ENCODE measurements at places on chromosomes 7 and 10.

DNA sequence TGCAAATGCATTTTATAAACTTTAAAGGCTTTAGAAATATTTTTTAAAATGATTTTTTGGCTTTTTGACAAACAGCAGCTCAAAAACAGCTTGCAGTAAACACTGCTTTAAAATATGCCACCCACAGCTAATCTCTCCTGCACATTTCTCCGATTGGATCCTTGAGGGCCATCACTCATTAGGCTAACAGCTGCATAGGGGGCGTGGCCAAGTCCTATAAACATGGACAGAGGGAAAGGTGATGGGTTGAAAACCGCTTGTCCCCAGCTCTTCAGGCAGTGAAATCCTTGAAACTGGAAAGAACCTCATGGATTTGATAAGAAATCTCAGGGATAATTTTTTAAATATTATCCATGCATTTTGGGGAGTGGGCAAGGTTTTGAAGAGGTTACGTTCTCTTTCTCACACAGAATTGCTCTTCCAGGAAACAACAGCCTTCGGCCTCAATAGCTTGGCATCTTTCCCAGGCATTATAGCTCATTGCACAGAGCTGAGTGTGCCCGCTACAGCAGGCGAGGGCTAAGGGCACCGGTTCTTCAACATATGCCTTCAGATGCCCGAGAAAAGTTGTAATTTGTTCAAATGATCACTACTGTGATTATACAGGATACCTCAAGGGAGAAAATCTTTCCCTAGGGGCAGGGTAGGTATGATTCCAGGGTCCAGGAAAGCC, 1.7 kb downstream of the PLEKHS1 start:
- DNase-seq = peak; percentile 81

DNA sequence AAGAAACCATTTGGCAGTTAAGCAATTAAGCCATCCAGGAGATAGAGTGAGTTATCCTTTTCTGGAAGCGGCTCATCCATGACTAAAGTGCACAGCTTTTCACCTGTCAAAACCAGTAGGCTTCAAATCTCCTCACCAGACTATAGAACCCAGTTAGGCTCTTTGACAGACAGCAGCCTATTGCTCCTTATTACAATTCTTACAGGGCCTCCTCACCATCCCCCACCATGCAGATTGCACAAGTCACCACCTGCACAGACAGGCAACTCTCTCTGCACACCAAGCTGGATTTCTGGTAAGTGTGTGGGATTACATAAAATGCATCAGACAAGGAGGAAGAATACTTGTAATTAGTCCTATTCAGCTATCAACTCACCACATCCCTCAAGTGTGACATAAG, 301.6 kb downstream of the SNX13 start:
- DNase-seq = peak; percentile 38

DNA sequence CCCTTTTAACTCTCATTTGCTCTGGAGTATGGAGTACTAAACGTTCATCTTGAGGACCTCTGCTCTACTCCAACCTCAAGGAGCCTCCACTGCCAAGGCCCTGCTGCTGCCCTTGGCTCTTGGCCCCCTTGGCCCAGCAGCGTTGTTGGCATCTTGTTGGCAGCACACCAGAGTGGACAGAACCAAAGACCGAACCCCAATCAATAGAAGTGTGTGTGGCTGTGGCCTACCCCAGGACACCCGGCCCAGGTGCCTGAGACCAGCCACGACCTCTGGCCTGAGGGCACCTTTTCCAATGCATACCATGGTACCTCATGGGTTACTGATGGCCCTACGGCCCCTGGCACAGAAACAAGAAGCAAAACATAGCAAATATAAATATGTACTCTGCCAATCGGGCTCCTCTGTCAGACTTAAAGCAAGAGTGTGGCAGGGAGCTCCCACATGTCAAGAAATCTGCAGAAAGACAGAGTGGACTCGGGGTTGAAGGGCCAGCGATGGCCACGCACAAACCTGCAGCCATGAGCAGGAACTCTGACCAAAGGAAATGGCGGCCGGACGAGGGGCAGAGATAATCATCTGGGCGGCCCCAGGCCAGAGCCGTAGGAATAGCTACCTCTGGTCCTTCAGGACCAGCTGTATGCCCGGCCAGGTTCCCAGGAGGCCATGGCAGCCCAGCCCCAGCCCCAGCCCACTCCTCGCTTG, 2.9 kb downstream of the NPC1L1 start:
- no peak for DNase-seq

DNA sequence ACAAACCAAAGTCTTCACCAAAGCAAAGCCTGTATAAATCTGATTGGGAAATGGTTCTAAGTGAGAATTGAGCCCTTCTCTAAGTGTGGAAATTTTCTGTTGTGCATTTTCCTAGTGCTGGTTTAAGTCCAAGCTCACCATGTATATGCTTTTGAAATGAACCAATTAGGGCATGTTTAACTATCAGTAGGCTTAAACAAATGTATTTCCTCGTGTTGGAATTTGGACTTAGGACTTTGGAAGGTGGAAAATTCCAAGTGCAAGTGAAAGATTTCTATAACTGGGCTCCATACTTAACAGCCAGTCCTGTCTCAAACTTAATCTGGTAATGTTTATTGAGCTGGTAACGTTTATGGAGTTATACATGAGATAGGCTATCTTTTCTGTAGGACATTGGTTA, 28.5 kb downstream of the CCNY start:
- no peak for DNase-seq

- DNase-seq = no peak
Measured at GRCh38 chr7:10696064-10696463, 277.6 kb upstream of the PHF14 start.

GRCh38 chr7:12031186-12031585, 179.9 kb upstream of the TMEM106B start:
- DNase-seq = no peak

- DNase-seq = no peak
Measured at GRCh38 chr7:87624628-87625027, 3.6 kb upstream of the RUNDC3B start.

DNA sequence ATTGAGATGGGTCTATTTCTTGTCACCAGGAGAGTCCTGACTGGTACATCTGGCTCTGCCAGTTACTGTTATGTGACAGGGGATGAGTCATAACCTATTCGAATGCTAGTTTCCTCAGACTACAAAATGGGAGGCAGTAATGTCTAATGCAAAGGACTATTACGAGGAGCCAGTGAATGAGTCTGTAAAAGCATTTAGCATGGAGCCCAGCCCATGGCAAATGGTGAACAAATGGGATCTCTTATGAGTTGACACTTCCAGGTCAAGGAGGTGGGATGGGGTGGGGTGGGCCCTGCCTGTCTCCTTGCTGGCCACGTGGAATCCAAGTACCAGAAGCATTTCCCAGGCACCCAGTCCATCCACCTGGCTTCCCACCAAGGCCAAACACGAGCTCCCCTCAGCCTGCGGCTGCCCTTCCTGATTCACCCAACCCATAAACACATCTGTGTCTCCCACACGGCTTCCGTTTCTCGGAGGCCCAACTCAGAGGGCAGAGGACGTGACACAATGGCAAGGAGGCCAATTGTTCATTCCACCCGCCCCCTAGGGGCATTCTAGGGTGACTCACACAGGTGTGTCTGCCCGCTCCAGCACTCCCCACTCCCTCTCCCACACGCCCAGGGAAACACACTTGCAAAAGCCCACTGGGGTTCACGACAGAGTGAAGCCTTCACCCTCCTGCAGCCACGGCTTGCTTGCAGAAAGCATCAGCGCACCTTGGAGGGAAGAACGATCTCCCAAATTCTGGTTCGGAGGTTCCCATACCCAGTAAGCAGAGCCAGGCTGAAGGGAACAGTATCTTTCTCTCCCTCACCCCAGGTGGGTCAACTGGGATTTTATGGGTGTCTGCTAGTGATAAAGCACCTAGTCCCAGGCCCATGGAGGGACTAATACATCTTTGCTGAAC, 109.8 kb downstream of the SH3PXD2A start:
- no peak for DNase-seq

- DNase-seq = no peak
Measured at GRCh38 chr7:131103997-131104396, 223.7 kb upstream of the MKLN1 start.

DNA sequence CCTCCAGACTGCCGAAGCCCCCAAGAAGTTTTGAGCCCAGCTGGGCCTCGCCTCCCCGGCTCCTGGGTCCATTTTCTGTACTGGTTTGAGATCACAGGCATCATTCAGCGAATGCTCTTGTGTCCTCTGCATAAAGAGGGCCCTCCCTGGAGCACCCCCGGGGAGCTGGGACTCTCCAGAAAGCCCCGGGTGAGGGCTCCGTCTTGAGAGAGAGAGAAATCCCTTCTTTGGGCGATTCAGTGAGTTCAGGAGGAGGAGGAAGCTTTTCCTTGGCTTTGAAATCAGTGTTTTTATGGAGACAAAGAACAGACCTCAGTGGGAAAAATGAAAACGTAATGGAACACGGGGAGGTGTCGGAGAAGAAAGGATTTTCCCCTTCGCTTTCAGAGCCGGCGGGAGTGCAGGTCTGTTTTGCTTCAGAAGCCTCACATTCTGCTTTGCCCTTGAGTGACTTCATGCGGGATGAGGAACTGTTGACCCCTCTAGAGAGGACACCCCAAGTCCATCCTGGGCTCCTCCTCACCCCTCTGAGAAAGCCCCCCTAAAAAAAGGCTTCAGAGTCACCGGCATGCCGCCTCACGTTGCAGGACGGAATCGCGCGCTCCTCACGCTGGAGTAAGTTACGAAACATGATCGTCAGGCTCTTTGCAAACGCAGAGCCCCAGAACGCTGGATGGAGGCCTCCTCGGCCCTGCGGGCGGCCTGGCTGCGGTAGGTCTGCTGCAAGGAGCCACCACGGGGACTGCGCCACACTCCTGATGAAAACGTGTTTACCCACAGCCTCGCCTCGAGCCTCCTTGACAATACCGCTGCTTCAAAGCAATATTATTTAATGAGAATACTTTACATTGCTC, 8.5 kb upstream of the AP5Z1 start:
- no peak for DNase-seq

- no peak for DNase-seq
Measured at GRCh38 chr10:124053971-124054370, 39.4 kb downstream of the CHST15 start.

DNA sequence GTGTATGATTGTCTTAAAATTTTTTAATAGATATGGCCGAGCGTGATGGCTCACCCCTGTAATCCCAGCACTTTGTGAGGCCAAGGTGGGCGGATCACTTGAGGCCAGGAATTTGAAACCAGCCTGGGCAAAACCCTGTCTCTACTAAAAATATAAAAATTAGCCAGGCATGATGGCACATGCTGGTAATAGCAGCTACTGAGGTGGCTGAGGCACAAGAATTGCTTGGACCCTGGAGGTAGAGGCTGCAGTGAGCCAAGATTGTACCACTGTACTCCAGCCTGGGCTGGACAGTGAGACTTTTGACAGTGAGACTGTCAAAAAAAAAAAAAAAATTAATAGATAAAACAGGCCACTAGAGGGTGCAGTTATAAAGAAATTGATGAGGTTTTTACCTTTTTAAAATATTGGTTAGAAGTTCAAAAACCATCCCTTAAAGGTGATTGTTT, 20.5 kb downstream of the NOM1 start:
- peak; percentile 46 for DNase-seq

- DNase-seq = no peak
Measured at GRCh38 chr7:133345690-133346421, 93.0 kb downstream of the EXOC4 start.

- no peak for DNase-seq
Measured at GRCh38 chr7:94584113-94584512, 71.8 kb downstream of the SGCE start.

DNA sequence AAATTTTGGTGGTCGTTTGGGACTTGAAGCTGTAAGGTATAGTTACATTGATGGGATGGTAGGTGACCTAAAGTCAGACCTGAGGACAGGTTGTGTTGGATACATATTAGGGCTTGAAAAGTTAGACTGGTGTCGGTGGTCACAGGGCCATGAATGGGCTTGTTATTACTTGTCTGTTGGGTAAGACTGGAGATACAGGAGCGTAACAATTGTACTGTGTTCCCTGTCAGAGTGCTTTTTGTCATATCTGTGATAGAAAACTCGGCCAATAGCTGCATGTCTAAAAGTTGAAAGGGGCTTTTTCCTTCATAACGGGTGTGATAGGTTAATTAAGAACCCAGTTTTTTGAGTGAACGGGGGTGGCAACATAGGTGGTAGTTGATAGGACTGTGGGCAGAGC, 13.5 kb upstream of the CHST3 start:
- no peak for DNase-seq

DNA sequence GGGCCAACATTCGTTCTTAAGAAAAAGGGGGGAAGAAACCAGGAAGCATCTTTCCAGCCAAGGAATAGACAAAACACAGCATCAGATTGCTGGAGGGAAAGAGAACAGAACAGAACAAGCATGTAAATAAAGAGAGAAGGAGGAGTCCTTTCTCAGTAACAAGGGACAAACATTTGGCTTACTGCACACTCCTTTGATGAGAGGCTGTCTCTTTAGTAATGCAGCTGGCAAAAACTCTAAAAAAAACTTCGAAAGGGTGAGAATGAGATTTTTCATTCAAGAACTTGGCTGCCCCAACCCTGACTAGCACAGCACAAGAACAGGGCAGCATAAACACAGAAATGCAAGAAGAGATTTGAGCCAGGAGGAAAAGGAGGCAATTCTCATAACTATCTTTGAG, 38.9 kb upstream of the IL6 start:
- no peak for DNase-seq

GRCh38 chr7:45089341-45089891, 647 bp upstream of the NACAD start:
- DNase-seq = peak; percentile 100

- no peak for DNase-seq
Measured at GRCh38 chr10:102916173-102916572, 1.9 kb upstream of the CNNM2 start.

GRCh38 chr10:6612371-6612770, 32.3 kb upstream of the PRKCQ start:
- no peak for DNase-seq

DNA sequence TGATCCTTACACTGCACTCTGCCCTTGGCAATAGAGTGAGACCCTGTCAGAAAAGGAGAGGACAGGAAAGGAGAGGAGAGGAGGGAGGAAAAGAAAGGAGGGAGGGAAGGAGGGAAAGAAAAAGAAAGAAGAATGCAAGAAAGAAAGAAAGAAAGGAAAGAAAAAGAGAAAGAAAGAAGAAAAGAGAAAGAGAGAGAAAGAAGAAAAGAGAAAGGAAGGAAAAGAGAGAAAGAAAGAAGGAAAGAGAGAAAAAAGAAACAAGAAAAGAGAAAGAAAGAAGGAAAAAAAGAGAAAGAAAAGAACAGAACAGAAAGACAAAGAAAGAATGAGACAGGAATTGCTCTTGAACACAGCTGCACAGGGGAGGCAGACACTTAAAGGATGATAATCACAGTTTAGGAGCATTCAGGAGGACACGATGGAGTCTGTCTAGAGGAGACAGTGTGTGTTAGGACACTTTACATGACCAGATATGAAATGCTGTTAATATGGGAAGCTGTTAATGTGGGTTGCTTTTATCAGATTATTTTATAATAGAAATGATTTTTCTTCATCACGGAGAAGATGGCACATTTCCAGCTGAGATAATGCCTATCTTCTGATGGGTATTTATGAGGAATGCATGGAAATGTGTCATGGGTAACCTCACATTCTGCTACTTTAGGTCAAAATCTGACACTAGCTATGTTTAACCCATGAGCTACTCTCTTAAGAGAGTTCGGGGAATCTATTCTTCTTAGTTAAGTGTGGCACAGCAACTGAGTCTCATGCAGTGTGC, 160.5 kb downstream of the BAMBI start:
- no peak for DNase-seq
